Cortex of kidney (tissue), 1 donor: ENCODE measurements at places on chromosomes 1 and 21.

- DNase-seq = no peak
These were observed 26.6 kb downstream of the PTPN14 start for GRCh38 chr1:214524824-214525223.

GRCh38 chr1:172498857-172499256 lies 34.1 kb upstream of the SUCO start:
- no peak for DNase-seq

GRCh38 chr1:22753481-22753971 lies 42.9 kb downstream of the EPHB2 start:
- DNase-seq = no peak

GRCh38 chr1:23801338-23801748 lies 789 bp upstream of the GALE start:
- no peak for DNase-seq

GRCh38 chr1:154241703-154242351 lies 21.1 kb downstream of the UBAP2L start:
- no peak for DNase-seq

- no peak for DNase-seq
These were observed 5.2 kb upstream of the FOXD3 start for GRCh38 chr1:63316984-63317816.

DNA sequence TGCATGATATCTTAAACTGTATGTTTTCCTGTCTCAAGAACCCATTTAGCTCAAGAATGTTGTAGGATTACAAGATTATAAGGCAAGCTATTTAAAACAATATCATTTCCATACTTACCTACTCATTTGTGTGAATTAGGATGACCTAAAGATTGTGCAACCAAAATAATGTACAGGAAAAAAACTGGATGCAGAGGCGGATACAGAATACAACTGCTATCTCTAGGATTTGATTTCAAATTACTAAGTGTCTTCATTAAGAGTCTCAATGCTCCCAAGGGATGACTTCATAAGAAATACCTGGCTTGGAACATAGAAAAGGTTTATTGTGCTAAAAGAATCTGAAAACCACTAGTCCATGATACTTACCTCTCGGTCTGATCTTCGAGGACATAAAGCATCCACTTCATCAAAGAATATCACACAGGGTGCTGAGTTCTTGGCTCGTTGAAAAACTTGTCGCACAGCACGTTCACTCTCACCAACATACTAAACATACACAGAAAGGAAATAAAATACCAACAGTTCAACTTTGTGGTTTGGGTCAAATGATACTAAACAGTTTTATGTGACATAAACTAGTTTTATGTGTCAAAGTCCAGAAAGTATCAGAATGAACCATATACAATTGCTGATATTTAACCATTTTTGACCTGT lies 54.9 kb downstream of the NVL start:
- no peak for DNase-seq

DNA sequence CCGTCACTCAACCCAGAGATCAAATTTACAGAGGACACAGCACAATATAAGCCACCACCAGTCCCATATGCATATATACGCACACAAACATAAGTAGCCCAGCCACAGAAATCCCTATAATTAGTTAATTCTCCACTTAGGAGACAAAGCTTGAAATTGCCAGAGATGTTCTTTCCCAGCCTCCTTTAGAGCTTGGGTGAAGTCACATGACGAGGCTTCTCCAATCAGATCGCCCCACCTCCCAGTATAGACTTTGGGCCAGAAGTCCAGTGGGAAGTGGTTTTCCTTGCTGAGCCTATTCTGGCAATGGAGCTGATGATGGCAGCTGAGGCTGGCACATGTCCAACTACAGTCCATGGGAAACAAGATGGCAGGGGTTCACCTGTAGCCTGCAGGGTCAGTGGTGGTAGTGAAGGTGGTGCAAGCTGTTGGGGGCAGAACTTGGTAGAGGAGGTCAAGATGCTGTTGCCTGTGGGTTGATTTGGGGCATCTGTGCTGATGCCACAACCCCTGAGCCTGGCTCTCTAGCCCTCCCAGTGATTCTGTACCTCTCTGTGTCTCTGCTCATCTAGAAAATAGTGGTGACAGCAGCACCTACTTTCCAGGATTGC lies 535.9 kb downstream of the MATN1 start:
- no peak for DNase-seq

DNA sequence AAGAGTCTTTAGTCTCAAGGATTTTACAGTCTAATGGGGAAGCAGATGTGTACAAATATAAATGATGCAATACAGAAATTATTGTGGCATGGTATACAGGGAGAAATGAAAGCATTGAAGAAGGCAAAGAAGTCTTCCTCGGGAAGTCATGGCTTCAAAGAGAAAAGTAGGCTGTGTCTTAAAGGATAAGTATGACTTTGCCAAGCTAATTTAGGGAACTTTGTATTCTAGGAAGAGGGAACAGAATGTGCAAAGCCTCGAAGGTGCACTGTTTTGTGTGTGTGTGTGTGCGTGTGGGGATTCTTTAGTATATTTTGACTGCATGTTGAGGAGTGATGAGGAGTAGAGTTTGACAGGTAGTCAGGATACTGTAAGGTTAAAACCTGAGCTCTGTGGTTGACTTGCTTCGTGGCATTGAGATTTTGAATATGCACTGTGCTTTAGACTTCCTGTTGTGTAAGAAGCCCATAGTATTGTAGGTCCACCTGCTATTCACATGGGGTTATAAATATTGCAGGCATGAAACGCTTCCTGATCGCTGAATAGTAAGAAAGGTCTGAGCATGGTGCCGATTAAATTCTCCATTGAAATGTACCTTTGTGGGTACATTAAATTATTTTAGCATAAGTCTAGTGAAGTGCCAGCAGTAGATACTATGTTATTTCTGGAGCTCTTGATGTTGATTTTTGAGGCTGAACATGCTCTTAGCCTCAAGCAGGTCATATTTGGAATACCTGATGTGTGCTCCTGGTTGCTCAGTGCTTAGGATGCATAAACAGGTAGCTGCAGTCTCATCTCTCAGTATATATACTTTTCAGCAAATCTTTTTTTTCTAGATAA lies 8.0 kb downstream of the SMAP2 start:
- no peak for DNase-seq

- no peak for DNase-seq
These were observed 46.4 kb downstream of the RGS21 start for GRCh38 chr1:192363177-192363576.

GRCh38 chr1:210001751-210002150 lies 63.7 kb downstream of the SYT14 start:
- DNase-seq = no peak

DNA sequence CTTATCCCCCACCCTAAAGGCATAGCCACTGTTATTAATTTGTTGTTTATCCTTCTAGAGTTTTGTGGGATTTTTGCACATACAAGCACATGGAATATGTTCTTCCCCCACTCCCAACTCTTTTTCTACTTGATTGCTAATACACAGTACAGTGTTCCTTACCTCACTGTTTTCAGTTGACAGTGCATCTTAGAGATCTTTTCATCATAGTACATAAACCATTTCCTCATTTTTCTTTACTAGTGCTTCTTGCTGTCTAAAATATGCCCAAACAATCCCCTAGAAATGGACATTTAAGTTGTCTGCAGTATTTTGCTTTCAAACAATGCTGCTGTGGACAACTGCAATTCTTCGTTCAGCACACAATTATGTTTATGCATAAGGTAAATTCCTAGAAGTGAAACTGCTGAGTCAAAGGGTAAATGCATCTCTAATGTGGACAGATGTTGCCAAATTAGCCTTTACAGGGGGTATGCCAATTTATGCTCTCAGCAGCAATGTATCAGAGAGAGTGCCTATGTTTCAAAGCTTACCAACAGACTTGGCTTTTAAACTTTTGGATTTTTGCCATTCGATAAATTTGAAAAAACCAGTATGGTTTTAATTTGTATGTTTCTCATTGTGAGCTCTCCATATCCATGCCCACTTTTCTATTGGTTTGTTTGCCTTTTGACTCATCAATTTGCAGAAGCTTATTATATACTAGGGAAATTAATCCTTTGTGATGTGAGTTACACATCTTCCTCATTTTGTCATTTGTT lies 132.6 kb downstream of the MRPS6 start:
- DNase-seq = no peak

DNA sequence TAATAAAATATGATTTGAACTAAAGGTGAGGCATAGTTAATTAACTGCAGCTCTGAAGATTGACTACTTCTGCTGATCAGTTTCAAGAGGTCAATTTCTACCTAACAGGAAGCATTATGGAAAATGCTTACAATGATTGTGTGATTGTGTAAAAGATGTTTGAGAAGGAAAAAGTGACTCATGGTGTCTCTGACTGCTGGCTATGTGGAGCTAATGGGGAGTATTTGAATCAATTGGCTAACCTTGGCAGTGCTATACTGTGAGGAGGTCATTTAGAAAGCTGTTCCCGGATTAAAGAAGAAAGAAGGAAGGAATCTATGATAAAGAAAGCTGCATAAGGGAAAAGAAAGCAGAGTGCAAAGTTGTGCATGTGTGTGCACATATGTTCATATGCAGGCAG lies 376.5 kb downstream of the ADGRL2 start:
- no peak for DNase-seq

GRCh38 chr1:8914466-8914865 lies 31.2 kb upstream of the CA6 start:
- no peak for DNase-seq

- no peak for DNase-seq
These were observed 11.2 kb downstream of the PUM1 start for GRCh38 chr1:31054349-31054748.

GRCh38 chr1:186903374-186904136 lies 74.8 kb downstream of the PLA2G4A start:
- no peak for DNase-seq

DNA sequence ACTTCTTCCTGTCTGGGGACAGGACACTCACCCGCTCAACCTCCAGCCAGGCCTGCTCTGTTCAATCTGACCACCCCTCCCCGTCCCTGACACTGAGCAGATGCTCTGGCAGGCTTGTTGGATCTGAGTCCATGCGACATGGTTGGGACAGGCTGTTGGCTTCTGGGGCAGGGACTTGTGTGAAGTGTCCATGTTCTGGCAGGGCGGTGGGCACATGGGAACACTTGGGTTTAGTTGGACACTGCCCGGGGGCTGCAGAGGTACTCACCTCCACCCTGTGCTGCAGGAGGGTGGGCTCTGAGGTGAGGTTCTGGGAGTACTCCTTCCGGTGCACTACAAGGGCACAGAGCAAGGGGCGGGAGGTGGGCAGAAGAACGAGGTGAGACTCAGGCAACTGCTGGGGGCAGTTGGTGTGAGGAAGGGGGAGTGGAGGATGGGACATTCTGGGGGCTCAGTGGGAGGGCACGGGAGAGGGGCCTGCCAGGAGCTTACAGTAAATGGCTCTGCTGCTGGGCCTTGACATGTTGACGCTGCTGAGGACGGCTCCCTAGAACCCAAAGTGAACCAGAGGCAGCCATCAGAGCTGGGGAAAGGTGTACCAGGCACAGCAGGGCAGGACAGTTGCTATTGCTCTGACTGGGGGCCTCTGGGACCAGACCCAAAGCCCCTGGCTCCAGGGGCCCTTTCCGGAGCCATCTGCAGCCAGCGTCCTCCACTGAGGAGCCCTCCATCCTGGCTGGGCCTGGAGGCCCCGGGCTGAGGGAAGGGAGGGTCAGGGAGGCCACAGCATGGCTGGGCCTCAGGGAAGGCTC lies 2.3 kb downstream of the EPS8L3 start:
- DNase-seq = no peak

DNA sequence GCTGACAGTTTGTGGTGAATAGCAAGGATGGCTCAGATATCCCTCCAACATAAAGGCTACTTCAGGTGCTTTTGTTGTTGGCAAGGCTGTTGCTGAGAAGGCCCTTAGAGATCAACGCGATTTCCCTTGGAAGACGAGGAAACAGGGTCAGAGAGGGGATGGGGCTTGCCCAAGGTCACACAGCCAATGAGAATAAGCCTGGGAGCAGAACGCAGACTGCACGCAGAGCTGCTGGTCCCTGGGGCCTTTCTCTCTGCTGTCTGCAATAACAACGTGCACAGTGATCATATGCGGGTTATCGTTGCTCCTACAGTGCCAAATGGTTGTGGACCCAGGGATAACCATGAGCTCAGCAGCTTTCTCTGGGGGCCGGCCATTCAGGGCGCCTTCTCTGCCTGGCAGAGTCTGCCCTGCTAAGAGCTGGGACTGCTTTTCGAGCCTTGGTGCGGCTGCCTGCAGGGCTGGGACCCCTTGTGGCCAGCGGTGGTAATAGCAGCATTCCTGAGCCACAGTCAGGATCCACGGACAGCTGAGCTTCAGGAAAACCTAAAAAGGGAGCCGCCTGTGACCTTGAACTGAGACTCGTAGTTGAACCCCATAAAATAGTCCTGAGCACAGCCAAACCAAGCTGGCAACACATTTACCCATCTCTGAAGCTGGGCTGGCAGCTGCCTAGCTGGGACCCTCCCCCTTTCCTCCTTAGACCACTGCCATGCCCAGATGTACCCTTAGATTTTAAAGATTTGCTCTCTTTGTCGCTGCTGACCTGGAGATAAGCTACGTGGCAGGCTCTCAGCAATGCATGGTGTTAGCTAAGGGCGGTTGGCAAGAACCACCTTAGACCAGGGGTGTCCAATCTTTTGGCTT lies 39.8 kb downstream of the HTR6 start:
- no peak for DNase-seq

DNA sequence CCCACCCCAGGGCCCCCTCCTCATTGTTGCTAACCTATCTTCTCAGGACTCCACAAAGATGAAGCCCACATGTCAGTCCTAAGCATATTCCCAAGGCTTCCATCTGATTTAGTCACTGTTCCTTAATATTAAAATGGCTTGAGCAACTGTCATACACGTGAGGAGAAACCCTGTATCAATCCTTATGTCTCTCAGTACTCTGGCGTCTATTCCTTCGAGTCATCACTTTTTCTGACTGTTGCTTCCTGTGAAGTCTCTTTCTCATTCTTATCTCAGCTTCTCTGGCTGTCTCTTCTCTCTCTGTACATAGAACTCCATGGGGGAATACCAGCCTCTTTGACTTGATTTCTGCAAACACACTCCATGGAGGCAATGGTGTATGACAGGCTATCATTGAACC lies 98.4 kb downstream of the C4BPA start:
- no peak for DNase-seq

GRCh38 chr1:14835725-14836124 lies 237.2 kb downstream of the KAZN start:
- DNase-seq = no peak

DNA sequence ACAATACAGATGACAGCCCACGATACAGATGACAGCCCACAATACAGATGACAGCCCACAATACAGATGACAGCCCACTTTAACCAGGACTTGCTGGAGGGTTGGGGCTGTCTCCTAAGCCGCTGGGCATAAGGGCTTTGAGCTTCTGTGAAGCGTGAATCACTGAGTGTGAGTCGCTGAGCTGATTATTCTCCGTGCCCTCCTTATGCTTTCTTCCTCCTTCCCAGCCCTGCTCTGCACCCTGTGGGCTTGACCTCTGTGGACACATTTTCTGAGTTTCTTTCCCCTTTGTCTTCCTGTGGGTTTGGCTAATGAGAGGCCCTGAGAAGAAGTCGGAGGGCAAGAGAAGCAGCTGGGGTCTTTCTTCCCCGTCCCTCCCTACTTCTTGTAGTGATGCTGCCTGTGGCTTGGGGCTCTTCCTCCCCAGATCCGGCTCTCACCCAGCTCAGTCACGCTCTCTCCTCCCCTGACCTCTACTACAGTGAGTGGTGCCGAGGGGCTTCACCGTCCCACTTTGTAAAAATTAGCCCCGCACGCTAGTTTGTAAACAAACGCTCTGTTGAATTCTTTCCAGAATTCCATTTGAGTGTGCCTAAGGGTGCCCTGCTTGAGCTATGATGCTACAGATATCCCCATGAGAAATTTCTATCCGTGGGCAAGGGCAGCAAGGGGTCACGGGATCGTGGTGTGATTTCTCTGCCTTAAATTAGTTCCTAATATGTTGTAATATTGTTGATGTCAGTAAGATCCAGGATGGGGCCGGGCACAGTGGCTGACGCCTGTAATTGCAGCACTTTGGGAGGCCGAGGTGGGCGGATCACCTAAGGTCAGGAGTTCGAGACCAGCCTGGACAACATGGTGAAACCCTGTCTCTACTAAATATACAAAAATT lies 46.4 kb upstream of the SOD1 start:
- DNase-seq = no peak
